ENCODE measurements at places on chromosomes 3 and 15. TPM values are rescaled to one million over a fixed set of nuclear protein-coding genes. Genes with fewer than 3 reads are reported as not detected.

GRCh38 chr3:170162052-170162451 is 19.5 kb downstream of the PHC3 start:
- DNase-seq, result no peak

- no peak for DNase-seq
Measured at GRCh38 chr3:1693145-1693544, 405.5 kb upstream of the CNTN4 start.

The CGGBP1 gene
- total RNA-seq, result 47.2 TPM

The TMEM158 gene
- 7.3 TPM for total RNA-seq

The CCR8 gene
- total RNA-seq, result not detected

The TLR9 gene
- total RNA-seq, result not detected
